ENCODE measurements at places on chromosomes 13 and 19.

GRCh38 chr13:77994166-77994565 lies 75.5 kb upstream of the EDNRB start:
- no peak for DNase-seq

- no peak for DNase-seq
Observed at GRCh38 chr19:36093687-36094086, 17.3 kb upstream of the OVOL3 start.

DNA sequence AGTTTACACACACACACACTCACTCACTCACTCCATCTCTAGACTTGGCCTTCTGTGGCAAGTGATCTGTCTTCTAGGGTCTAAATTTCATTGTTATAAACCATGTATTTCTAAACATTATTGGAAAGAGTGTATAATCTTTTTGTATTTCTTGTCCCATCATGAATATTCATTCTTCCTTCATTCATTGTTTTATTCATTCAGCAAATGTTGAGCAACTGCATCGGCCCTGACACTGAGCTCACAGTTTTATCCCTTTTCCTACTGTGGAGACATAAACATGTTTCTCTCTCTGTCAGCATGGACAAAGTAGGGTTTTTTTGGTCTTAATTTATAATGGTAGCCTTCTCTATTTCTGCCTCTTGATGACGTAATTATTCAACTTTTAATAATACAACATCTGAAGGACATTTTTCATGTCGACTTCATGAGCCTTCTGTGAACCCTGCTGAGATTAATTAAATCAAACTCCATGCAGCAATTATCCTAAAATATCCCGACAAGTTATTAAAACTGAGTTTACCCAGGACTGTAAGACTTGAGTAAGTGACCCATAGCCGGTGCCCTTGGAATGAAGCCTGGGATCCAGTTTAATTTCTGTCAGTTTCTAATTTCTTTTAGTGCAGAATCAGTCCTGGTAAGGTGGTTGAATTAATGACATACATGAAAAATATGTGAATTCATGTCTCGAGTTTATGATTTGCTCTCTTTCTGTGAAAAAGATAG lies 7.3 kb downstream of the SPATA13 start:
- DNase-seq = no peak

- no peak for DNase-seq
Observed at GRCh38 chr13:71672512-71672911, 194.5 kb downstream of the DACH1 start.

GRCh38 chr13:77494226-77494625 lies 41.3 kb upstream of the SCEL start:
- no peak for DNase-seq

DNA sequence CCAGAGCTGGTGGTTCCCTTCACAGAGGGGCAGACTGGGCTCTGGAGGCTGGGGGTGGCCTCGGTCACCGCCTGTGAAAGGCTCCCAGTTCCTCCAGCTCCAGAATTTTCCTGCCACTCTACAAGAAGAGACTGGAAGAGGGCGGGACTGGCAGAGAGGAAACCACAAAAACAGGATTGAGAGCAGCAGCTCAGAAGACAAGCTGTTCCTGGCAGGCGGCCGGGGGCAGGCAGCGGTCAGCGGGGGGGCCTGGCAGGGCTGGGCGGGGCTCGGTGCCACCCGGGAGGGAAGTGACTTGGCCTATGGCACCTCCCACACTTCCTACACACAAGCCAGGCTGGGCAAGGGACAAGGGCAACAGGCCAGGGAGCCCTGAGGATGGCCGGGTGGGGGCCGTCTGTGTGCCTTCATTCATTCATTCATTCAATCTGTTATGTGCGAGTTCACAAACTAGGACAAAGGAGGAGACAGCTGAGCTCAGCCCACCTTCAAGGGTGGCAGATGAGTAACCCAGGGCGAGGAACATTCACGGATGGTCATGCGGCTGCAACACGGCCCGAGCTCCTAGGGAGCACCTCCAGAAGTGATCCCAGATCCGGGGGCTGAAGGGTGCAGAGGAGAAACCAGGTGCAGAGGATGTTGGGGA lies 16.9 kb upstream of the BTBD2 start:
- DNase-seq = peak; percentile 91

DNA sequence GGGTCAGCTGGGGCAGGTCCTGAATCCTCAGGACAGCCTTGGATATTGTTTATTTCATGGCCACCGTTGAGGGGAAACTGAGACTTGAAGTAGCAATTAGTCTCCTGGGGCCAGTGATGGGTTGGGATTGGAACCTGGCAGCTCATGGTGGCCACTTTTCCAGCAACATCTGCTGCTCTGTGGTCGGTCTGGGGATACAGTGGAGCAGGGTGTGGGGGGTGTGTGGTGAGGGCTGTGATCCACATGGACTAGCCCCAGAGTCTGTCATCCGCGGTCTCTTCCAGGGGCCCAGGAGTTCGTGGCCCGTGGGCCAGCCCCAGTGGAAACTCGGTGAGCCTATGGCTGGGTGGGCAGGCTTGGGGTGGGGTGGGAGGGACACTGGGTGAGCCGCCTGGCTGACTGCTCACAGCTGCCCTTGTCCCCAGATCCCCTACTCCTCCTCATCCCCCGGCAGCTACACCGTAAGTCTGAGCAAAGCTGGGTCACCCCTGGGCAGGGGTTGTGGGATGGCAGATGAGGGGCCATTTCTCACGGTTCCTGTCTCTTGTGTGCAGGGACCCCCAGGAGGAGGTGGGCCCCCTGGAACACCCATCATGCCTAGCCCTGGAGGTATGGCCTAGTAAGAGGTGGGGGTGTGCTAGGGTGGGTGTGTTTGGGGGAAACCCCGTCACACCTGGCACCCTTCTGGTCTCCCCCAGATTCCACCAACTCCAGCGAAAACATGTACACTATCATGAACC lies 5.5 kb downstream of the ISYNA1 start:
- no peak for DNase-seq

DNA sequence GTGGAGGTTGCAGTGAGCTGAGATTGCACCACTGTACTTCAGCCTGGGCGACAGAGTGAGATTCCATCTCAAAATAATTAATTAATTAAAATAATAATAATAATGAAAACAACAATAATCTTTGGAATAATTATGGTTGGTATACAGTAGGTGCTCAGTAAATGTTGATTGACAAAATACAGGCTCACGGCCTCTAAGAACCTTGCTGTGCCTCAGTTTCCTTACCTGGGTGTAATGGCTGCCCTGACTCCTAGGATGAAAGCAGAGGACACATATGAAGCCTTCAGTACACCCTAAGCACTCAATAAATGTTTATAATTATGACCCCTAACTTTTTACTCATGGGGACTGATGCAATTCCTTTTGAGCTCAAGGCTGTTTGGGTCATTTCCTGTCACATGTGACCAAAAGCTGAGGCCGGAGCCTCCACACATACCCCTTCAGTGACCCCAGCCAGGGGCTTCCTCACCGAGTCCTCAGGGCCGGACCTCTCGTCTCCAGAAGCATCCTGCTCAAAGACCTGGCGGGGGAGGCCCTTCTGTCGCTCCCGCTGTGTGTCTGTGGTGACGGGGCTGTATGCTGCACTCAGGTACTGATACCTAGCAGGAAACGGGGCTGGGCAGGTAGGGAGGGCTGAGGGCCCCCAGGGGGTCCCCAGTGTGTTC lies 10.5 kb downstream of the DOCK6 start:
- no peak for DNase-seq

- DNase-seq = no peak
Observed at GRCh38 chr19:33630880-33631608, 9.3 kb downstream of the CHST8 start.

GRCh38 chr19:12721656-12722565 lies 1.8 kb downstream of the TNPO2 start:
- DNase-seq = peak; percentile 72

DNA sequence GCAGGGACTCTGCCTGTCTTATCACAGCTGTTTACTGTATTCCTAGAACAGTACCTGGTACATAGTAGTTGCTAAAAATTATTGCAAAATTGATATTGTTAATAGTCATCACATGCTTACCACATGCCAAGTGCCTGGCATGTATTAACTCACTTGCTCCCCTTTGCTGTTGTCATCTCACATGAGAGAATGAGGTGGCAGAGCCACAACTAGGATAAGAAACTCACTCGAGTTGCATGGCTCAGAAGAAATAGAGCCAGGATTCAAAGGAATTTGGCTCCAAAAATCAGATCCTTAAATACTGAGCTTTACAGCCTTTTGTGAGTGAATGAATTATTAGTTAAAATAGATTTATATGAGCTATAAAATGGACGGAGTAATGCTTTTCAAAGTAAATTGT lies 42.6 kb downstream of the B3GLCT start:
- DNase-seq = no peak

GRCh38 chr13:39836038-39836437 lies 180.6 kb downstream of the COG6 start:
- no peak for DNase-seq
